NCI-H1105 (cell line): ENCODE measurements at places on chromosomes 3 and 15.

DNA sequence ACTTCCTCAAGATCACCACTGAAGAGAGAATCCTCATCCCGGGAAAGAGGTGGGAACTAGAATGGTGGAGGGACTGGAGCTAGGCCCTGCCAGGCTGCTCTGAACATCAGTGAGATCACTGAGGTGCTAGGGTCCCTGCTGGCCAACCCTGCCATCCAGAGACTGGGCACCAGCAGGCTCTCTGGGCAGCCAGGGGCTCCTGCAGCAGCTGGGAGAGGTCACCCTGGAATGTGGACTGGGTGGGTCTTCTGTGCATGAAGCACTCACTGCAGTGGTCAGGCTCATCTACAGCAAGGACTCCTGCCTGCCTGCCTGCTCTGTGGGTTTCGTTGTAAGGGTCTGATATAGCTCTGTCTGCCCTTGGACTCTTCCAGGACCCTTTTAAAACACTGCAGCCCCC lies 24.9 kb downstream of the ALS2CL start:
- no peak for DNase-seq

DNA sequence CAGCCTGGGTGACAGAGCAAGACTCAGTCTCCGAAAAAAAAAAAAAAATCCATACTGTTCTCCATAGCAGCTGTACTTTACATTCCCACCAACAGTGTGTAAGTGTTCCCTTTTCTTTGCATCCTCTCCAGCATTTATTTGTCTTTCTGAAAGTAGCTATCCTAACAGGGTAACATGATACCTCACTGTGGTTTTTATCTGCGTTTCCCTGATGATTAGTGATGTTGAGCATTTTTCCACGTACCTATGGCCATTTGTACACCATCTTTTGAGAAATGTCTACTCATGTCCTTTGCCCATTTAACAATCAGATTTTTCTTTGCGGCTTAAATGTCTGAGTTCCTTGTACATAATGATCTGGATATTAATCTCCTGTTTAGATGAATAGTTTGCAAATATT lies 119.3 kb downstream of the RFX7 start:
- DNase-seq: no peak

GRCh38 chr15:79598639-79599038 lies 166.5 kb downstream of the MINAR1 start:
- DNase-seq: no peak

- no peak for DNase-seq
Measured at GRCh38 chr3:127180859-127181258, 12.1 kb upstream of the PRR23E start.

DNA sequence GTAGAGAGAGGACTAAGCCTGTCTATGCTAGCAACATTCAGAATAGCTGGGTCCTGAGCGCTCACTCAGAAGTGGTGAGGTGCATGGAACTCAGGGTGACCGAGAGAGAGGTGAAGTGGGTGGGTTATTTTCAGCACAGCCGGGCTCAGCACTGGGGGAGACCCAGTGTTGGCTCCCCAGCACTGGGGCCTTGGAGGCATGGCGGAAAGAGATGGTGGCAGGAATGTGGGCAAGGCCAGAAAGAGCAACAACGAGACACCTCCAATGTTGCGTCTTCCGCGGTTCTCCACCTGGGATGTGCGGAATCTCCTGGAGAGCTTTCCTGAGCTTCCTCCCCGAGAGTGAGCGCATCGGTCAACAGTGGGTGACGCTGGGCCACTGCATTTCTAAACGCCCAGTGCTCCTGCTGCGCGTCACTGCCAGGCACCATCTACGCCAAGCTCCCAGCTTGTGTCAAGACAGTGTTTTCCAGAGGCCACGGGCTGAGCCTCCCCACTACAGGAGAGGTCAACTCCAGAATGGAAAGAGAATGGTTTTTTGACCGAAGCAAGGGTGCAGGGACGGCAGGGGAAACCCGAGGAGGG lies 148.4 kb downstream of the ADAMTS17 start:
- no peak for DNase-seq
